Activated CD4-positive, alpha-beta T cell treated with anti-CD3 and anti-CD28 coated beads for 48 hours (primary cell): ENCODE measurements at places on chromosomes 1 and 21.
A peak's percentile ranks its signal among the peaks of the same experiment; 100 is the strongest.

- no peak for DNase-seq
These were observed 48.0 kb upstream of the ITPKB start for GRCh38 chr1:226787071-226787470.

GRCh38 chr1:156246781-156247459 is 936 bp downstream of the PAQR6 start:
- DNase-seq: no peak

GRCh38 chr1:161730050-161730564 is 8.8 kb downstream of the FCRLB start:
- peak; percentile 61 for DNase-seq

GRCh38 chr1:178023181-178023618 is 53.3 kb upstream of the SEC16B start:
- no peak for DNase-seq

- no peak for DNase-seq
These were observed 31.8 kb upstream of the PLD5 start for GRCh38 chr1:242556276-242556675.

- no peak for DNase-seq
These were observed 10.8 kb upstream of the A3GALT2 start for GRCh38 chr1:33331444-33332356.

- no peak for DNase-seq
These were observed 13.5 kb upstream of the CACNA1E start for GRCh38 chr1:181469829-181470228.

- DNase-seq: no peak
These were observed 3.8 kb downstream of the TAS1R3 start for GRCh38 chr1:1334835-1335234.

- no peak for DNase-seq
These were observed 9.6 kb downstream of the VANGL1 start for GRCh38 chr1:115651391-115651790.
